ENCODE measurements at places on chromosomes 2 and 18. TPM values are rescaled to one million over a fixed set of nuclear protein-coding genes. Genes with fewer than 3 reads are reported as not detected.
A peak's percentile ranks its signal among the peaks of the same experiment; 100 is the strongest.

The LCT gene
- 79.1 TPM for polyA plus RNA-seq

The RAB6C gene
- 0.21 TPM for polyA plus RNA-seq

DNA sequence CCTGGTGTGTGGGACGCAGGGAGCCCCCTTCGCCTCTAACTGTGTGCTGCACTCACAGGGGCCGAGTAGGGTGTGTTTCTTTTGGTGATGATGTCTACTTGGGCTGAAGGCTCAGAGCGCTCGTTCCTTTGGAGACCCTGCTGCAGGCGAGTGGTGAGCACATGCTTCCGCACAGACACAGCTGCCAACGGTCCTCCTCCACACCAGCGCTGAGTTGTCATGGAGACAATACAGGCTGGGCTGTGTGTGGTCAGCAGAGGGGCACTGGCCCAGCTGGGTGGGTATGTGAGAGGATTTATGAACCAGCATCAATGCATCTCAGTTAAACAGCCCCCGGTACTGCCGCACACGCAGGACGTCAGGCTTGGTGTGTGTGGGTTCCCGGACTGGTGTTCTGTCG, 143.5 kb downstream of the SH3RF3 start:
- DNase-seq = no peak

GRCh38 chr2:60313470-60314172, 239.8 kb downstream of the BCL11A start:
- no peak for DNase-seq

- DNase-seq = peak; percentile 74
Observed at GRCh38 chr2:231648579-231649174, 56.0 kb downstream of the TEX44 start.

GRCh38 chr18:11859903-11860407, 8.7 kb downstream of the CHMP1B start:
- peak; percentile 25 for DNase-seq

DNA sequence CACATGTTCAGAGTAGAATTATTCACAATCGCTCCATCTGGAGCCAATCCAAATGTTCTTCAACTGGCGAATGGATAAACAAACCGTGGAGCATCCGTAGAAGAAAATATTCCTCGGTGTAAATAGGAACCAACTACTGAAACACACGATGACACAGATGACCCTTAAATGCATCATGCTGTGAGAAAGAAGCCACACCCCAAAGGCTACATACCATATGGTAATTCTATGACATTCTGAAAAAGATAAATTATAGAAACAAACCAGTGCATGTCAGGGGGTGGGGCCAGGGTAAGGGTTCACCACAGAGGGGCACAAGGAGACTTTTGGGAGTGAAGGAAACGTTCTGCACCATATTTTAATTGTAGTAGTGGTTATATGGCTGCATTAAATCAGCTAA, 312.2 kb upstream of the SMIM21 start:
- no peak for DNase-seq

- DNase-seq = no peak
Observed at GRCh38 chr18:60809937-60810336, 437.4 kb upstream of the MC4R start.
